ENCODE measurements at places on chromosomes 13 and 19. TPM values are rescaled to one million over a fixed set of nuclear protein-coding genes. Genes with fewer than 3 reads are reported as not detected.

- no peak for DNase-seq
These were observed 308.5 kb upstream of the TMTC4 start for GRCh38 chr13:100983111-100983510.

- DNase-seq = no peak
These were observed 38.3 kb downstream of the SOX1 start for GRCh38 chr13:112105244-112105681.

Gene MTUS2
- 1.2 TPM for total RNA-seq

Gene CABP5
- not detected for total RNA-seq

Gene C19orf38
- total RNA-seq = 3.6 TPM

Gene STARD13
- total RNA-seq = 38.7 TPM

All from skin of body (tissue), 3 donors.